HFFc6 (cell line): ENCODE measurements at places on chromosomes 5 and 9.

- no peaks in the 10 kb centered on the region for H3K36me3 ChIP-seq
- no peak overlapping the region for H3K27ac ChIP-seq
- no peaks in the 10 kb centered on the region for H3K4me1 ChIP-seq
- no peak for DNase-seq
- H3K4me3 ChIP-seq = peak overlapping the region; percentile 82
Measured at GRCh38 chr9:126499005-126499910, 114.5 kb upstream of the LMX1B start.

DNA sequence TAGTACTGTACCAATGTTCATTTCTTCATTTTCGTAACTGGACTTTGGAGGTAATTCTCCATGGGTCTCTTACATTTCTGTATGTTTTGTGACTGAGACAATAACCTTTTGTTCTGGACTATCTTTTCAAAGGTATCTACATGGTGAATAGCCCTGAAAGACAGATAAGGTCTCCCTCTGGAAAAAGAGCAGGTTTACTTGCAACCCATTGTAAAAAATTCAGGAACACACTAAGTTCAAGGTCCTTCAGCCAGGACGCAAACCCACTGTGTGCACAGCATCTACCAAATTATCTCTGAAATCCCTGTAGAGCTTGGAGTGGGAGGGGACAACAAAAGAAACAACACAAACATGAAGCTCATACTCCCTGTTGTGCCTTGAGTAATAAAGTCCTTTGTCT, 8.3 kb downstream of the DTWD2 start:
- H3K36me3 ChIP-seq = peaks cover 14% of the 10 kb centered on the region; the same call in 1 of the 2 replicates
- no peak for DNase-seq
- H3K27me3 ChIP-seq = no peaks in the 10 kb centered on the region; the same call in 1 of the 2 replicates
- H3K4me1 ChIP-seq = peaks cover 24% of the 10 kb centered on the region
- no peak overlapping the region for H3K4me3 ChIP-seq

DNA sequence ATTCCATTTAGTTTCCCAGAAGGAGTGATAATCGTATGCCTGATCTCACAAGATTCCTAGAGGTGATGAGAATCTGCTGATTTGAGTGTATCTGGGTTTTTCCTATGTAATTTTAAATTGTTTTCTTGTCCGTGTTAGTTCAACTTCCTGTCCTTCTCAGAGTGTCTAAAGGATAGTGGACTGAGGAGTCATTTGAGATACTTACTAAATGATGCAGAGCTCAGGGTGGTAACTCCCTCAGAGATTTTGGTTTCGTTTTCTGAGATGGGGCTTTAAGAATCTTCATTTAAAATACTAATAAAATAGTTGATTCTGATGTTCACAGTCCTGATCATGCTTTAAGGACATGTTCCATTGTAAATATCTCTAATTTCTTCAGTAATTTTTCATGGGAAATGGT, 30.3 kb downstream of the MELK start:
- DNase-seq = peak; percentile 41
- H3K36me3 ChIP-seq = peaks cover 12% of the 10 kb centered on the region; the same call in 1 of the 2 replicates
- H3K27ac ChIP-seq = peak overlapping the region; percentile 92
- peaks cover 3% of the 10 kb centered on the region; the same call in 1 of the 2 replicates for H3K27me3 ChIP-seq
- peaks cover 25% of the 10 kb centered on the region for H3K4me1 ChIP-seq

DNA sequence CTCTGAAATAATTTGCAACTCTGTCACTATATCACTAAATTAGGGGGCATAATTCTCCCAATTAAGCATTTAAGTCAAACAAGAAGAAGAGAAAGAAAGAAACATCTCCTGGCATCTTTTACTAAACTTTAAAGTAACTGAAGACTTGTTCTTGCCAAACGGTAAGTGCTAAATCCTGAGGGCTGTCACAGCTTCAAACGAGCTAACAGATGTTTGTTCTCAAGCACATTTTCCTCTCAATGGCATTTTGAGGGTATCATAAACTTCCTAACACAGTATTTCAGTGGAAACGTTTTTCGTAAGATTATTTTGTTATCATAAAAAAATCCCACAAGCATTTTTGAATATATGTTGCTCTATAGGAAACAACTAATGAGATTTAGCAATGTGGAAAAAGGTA, 169.5 kb upstream of the TAS2R1 start:
- H3K27me3 ChIP-seq = peaks cover 6% of the 10 kb centered on the region
- no peaks in the 10 kb centered on the region for H3K4me1 ChIP-seq
- no peak overlapping the region for H3K27ac ChIP-seq
- H3K4me3 ChIP-seq = no peak overlapping the region
- peaks cover 4% of the 10 kb centered on the region; the same call in 1 of the 2 replicates for H3K36me3 ChIP-seq

DNA sequence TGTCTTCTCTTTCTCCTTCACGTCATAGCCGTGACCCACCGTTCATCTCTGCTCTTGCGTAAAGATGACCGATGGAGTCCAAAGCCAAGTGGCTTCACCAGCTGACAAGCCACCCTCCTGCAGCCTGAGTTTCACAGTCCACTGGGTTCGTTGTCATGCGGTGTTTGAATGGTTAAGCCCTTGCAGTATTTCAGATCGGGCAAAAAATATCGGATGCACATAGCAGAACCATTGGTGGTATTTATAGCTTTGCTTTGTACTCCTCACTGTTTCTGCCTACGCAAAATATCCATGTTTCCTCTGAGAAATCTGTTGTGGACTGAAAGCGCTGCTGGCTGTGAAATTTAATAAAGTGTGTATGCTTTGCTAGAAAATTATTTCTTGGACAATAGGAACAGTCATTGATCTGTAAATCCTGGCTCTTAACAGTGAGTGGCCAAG, 34.5 kb upstream of the NCS1 start:
- H3K27ac ChIP-seq = peak overlapping the region; percentile 88
- peak overlapping the region; percentile 69 for H3K4me3 ChIP-seq
- no peak for DNase-seq
- H3K4me1 ChIP-seq = peaks cover 49% of the 10 kb centered on the region
- peaks cover 45% of the 10 kb centered on the region for H3K36me3 ChIP-seq
- peaks cover 5% of the 10 kb centered on the region for H3K27me3 ChIP-seq

DNA sequence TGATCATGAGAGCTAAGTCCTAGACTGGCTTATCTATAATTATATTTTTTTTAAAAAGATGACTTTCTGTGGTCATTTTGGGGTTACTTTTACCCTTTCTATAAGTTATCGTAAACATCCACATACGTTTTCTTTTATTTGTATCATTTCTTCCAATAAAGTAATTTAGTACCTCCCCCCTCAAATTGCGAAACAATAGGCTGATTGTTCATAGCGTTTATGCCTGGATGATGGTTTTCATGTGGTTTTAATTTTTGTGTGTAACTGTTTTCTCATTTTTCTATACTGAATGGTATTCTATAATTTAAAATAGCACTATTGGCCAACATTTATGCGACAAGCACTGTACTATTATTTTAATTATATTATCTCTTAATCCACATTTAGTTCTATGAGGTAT, 44.5 kb downstream of the SMC5 start:
- no peak for DNase-seq
- no peak overlapping the region for H3K27ac ChIP-seq
- peaks cover 62% of the 10 kb centered on the region for H3K36me3 ChIP-seq
- no peaks in the 10 kb centered on the region for H3K27me3 ChIP-seq
- H3K4me1 ChIP-seq = peaks cover 9% of the 10 kb centered on the region
- no peak overlapping the region; the same call in 1 of the 2 replicates for H3K4me3 ChIP-seq

GRCh38 chr9:112326194-112326593, 7.2 kb downstream of the PTBP3 start:
- no peak overlapping the region for H3K4me3 ChIP-seq
- H3K36me3 ChIP-seq = peaks cover 24% of the 10 kb centered on the region
- no peak for DNase-seq
- no peak overlapping the region for H3K27ac ChIP-seq
- no peaks in the 10 kb centered on the region for H3K27me3 ChIP-seq

- H3K4me3 ChIP-seq = no peak overlapping the region
- no peaks in the 10 kb centered on the region for H3K4me1 ChIP-seq
- no peak for DNase-seq
- H3K27ac ChIP-seq = no peak overlapping the region
Measured at GRCh38 chr5:51347704-51348103, 35.5 kb upstream of the ISL1 start.

GRCh38 chr9:122145592-122145863, 14.1 kb downstream of the NDUFA8 start:
- no peaks in the 10 kb centered on the region; the same call in 1 of the 2 replicates for H3K27me3 ChIP-seq
- 0 out of 2 replicates have a peak, but pooled peaks cover 7% of the 10 kb centered on the region for H3K4me1 ChIP-seq
- DNase-seq = no peak
- H3K36me3 ChIP-seq = peaks cover 26% of the 10 kb centered on the region
